ENCODE measurements at places on chromosomes 1 and 21.

GRCh38 chr1:221468546-221468945 is 273.3 kb downstream of the DUSP10 start:
- DNase-seq, result no peak

DNA sequence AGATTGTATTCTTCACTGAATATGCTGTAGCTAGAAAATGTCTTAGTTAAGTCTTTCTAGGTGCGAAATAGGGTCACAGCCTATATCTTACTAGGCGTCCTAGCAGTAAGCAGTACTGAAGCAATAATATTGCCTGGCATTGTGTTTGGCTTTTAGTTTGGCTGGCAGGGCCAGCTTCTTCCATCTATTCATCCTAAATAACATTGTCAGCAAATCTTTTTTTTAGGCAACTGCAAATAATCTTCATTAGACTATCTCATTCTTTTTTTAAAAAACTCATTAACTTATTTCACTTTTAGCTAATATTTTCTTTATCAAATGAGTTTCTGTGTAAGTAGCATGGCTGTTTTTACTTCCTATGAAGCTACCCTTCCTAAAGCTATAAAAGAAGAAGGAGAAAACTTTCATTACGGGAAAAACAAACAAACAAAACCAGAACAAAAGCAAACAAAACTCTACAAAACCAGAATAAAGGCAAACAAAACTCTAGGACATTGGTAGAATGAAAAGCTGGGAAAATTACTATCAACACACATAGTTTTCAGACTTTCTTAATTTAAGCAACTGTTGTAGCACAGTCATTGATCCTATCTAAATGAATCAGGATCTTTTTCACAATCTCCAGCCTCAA is 506.0 kb downstream of the DPYD start:
- no peak for DNase-seq

- no peak for DNase-seq
Measured at GRCh38 chr1:41666981-41667631, 182.6 kb upstream of the EDN2 start.

GRCh38 chr1:197787056-197787455 is 11.8 kb upstream of the DENND1B start:
- DNase-seq, result no peak

GRCh38 chr1:53093778-53094532 is 31.9 kb downstream of the PODN start:
- DNase-seq, result no peak

Measured in NCI-H187 treated with DMSO at 0.1 percent for 48 hours (cell line).